ENCODE measurements at places on chromosomes 1 and 21. TPM values are rescaled to one million over a fixed set of nuclear protein-coding genes. Genes with fewer than 3 reads are reported as not detected.
A peak's percentile ranks its signal among the peaks of the same experiment; 100 is the strongest.

HAO2 gene
- total RNA-seq: not detected

DNA sequence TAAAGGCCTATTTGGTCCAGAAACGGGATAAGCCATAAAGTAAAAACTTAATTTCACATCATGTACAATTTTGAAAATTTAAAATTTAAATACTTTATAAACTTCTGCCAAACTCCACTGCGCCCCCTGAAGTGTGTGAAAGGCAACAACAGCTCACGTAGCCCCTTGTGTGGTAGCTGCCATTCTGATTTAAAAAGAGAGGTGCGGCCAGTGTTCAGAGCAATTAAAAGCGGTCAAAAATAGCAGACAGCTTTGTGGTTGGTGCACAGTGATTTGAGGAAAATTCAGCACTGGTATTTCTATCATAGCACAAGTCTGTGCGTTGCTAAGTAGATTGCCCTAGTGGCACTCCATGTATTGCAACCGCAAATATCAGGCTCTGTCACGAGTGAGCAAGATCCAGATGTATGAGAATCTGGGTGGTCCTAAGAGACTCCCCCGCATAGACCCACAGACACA, 122.5 kb downstream of the ATG4C start:
- no peak for DNase-seq

DNA sequence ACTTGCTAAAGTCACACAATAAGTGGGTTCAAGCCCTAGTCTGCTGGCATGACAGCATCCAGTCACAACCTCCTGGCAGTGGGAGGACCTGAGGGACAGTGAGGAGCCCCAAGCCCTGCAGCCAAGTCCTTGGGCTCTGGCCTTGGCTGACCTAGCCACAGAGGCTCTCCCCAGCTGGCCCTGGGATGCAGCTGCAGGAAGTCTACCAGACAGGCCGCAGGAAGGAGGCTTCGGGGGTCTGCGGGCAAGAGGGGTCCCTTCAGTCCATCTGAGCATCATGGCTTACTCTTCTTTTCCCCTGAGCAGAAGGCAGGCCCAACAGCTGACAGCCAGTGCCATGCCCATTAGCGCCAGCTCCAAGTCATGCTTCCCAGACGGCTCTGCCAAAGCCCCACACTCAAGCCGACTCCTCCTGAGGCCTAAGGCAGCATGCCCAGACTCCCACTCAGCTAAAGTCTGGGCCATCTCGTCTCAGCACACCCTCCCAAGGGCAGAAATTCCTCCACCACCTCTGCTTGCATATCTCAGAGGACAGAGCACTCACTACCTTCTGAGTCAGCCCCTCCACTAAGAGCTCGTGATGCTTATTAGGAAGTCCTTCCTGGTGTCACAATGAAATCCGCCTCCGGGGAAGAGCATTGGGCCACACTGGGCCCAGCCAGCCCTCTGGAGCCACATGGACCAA, 20.1 kb downstream of the SLC1A7 start:
- DNase-seq: peak; percentile 34

CXADR gene
- 17.7 TPM for total RNA-seq

- DNase-seq: peak; percentile 78
Observed at GRCh38 chr1:205374210-205375078, 17.7 kb upstream of the KLHDC8A start.

ZNF695 gene
- total RNA-seq: 2.5 TPM

SAMD11 gene
- 59.8 TPM for total RNA-seq

- peak; percentile 85 for DNase-seq
Observed at GRCh38 chr21:15706696-15707095, 23.1 kb upstream of the USP25 start.

DNA sequence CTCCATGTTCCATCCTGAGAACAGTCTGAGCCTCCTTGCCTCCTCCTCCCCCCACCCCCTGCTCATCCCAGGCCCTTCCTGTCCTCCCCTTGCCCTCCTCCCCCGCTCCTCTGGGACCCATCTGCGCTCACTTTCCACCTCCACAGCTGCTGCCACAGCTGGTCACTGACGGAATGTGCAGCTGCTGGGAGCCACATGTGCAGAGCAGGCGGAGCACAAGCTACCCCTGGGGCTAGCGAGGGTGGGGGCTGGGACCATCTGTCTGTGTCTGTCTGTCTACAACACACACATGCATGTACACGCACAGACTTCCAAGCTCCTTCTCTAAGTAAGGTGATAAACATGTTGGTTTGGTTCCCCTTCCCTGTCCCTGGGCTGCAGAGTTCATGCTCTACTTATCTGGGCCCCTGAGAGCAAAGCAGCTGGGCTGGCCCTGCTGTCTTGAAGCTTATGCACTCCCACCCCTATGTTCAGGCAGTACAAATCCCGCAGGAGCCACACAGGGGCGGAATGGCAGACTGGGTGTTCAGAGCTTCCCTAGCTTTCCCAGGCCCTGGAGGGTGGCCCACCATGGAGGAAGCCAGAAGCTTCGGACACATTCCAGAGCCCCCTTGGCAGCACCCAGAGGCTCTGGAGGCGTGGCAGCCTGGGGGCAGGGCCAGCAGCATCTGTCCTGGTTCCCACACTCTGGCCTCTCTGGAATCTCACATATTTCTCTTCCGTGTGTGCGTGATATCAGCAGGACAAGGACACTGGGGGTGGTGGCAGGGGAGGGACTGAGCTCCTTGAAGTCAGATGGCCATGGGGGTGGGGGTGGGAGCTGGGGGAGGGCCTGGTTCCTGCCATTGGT, 7.0 kb upstream of the HEYL start:
- DNase-seq: peak; percentile 13

Data from M059J (cell line).